Activated naive CD8-positive, alpha-beta T cell treated with anti-CD3 and anti-CD28 coated beads, Interleukin-2, amount 10 ng/mL, durations not matched to agents 7 days and 5 days (primary cell): ENCODE measurements at places on chromosomes 1 and 21. TPM values are rescaled to one million over a fixed set of nuclear protein-coding genes. Genes with fewer than 3 reads are reported as not detected.

The MAD2L2 gene
- 103 TPM for total RNA-seq

The KCNN3 gene
- total RNA-seq, result 0.06 TPM

The PAPPA2 gene
- not detected for total RNA-seq

The CFHR5 gene
- total RNA-seq, result not detected

The EPS15 gene
- 75.7 TPM for total RNA-seq

- DNase-seq, result no peak
Measured at GRCh38 chr21:17045214-17045853, 467.5 kb upstream of the CXADR start.

DNA sequence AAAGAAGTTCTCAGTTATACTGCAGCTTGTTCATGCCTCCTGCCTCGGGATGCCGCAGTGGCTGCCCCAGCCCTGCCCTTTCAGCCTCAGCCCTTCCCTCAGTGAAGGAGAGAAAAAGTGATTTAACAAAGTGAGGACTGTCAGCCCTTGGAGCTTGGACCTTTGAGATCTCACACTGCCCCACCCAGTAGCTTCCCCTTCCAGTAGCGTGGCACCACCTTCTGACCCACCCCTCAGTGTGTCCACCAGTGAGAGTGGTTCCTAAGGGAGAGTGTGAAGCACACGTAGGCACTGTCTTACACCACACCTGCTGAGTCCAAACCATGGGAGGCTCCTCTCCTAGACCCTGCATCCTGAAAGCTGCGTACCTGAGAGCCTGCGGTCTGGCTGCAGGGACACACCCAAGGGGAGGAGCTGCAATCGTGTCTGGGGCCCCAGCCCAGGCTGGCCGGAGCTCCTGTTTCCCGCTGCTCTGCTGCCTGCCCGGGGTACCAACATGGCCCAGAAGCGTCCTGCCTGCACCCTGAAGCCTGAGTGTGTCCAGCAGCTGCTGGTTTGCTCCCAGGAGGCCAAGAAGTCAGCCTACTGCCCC is at the start of gene CDA:
Gene CDA, plus strand, starts transcription at position 464 of the 592 bp plus-strand sequence. Its CDS starts 33 bp downstream, at position 497.
- DNase-seq, result no peak

- DNase-seq, result no peak
Measured at GRCh38 chr1:99725996-99726395, 40.4 kb downstream of the FRRS1 start.

DNA sequence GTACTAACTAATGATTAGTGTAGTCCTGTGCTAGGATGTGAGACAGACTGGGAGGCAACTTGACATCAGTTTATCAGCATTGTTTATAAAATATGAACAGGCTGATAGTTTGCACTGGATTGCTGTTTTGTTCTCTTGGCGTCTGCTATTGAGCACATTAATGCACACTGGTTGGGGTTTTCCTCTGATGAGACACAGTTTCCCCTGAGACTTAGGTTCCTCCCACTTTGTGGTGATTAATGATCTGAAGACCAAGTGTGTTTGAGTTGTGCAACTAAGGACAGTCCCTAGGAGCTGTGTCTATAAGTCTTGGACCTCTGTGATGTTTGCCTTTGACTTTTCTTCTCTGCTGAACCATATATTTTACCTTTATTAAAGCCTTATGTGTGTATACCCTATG is 1015.4 kb downstream of the AMY1C start:
- no peak for DNase-seq
